ENCODE measurements at places on chromosomes 7 and 10.

GRCh38 chr10:130022086-130022485 lies 58.0 kb upstream of the EBF3 start:
- DNase-seq = peak; percentile 0

DNA sequence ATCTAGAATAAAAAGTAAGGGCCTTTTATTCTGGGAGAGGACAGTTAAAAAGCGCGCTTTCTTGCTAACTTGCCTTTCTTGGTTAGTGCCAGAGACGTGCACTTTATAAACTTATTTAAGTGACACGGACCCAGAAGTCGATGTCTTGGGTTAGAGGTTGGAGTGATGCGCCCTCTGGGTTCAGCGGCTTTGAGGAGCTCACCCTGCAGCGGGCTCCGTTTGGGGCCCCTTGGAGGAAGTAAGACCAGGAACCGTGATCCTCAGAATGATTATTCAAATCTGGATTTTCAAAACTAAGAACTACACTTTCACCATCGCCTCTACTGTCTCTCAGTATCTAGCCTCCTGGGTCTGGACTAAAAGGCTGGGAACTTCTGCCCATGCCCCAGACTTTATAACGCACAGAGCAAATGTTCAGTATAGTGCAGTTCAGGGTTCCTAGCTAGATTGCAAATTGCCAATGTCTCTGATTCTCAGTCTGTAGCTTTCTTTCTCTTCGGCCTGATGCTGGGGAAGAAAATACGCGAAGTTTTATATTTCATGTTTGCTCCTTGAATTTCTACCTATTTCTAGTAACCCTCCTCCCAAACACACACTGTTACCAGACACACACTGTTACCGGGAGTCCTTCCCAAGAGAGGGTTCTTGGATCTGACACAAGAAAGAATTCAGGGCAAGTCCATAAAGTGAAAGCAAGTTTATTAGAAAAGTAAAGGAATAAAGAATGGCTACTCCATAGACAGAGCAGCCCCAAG lies 18.6 kb upstream of the SMO start:
- no peak for DNase-seq

DNA sequence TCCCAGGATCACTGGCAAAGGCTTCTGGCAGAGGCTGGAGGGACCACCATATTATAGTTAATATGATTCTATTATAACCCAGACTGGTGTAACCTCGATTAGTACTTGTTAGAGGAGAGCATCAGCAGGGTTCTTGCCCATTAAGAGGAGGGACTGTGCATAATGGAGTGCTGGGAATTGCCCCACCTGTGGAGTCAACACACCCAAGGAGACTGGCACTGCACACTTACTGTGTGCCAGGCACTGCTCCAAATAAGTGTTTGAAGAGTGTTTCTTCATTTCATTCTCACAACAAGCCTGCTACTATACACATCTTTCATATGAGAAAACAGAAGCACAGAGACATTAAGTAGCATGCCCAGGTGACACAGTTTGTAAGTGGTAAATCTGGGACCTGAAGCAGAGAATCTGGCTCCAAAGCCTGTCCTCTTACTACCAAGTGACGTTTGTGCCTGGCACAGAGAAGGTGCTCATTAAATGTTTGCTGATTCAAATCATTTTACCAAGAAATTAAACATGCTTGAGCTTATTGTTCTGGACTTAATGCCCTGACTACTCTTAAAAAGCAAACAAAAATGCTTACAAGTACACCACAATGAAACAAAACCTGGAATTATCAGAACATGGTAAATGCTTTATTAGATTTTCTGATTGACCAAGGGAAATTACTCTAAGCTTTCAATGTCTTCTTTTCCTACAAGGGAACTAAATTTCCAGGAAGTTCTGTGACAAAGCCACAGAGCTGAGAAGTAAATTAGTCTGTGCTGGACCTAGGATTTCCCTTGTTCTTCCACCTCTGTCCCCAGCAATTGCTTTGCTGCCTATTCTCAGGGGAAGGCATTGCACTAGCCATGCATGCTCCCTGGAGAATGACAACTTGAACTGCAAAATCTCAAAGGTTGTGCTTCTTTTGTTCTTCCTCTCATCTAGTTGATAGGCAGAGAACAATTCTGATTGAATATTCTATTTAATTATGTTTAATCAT lies 809 bp downstream of the SLC13A1 start:
- no peak for DNase-seq

GRCh38 chr7:156461881-156462665 lies 178.5 kb upstream of the RNF32 start:
- no peak for DNase-seq

GRCh38 chr10:107952649-107953556 lies 788.4 kb upstream of the SORCS1 start:
- no peak for DNase-seq

- DNase-seq = no peak
Observed at GRCh38 chr10:47403446-47404318, 19.6 kb upstream of the ZNF488 start.

- DNase-seq = peak; percentile 23
Observed at GRCh38 chr7:142711746-142712616, 37.3 kb upstream of the PRSS1 start.

Measured in NCI-H524 treated with DMSO at 0.1 percent for 48 hours (cell line).